ENCODE measurements at places on chromosomes 5 and 9.

- DNase-seq: no peak
- H3K4me1 ChIP-seq: peaks cover 3% of the 10 kb centered on the region
- H3K36me3 ChIP-seq: no peaks in the 10 kb centered on the region
- H3K27me3 ChIP-seq: no peaks in the 10 kb centered on the region
- no peak overlapping the region for H3K27ac ChIP-seq
- no peak overlapping the region for H3K4me3 ChIP-seq
Measured at GRCh38 chr5:178325679-178326373, 93.2 kb upstream of the PHYKPL start.

DNA sequence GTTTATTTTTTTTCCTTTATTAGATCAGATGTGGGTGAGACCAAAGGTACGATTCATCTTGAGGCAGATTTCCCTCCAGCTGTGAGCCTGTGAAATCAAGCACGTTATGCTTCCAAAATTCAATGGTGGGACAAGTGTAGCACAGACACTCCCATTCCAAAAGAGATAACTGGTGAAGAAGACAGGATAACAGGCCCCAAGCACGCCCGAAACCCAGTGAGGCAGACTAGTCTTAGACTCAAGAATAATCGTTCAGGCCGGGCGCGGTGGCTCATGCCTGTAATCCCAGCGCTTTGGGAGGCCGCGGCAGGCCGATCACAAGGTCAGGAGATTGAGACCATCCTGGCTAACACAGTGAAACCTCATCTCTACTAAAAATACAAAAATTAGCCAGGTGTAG is 36.8 kb upstream of the COL5A1 start:
- no peaks in the 10 kb centered on the region for H3K36me3 ChIP-seq
- H3K4me1 ChIP-seq: no peaks in the 10 kb centered on the region
- H3K27me3 ChIP-seq: peaks cover 7% of the 10 kb centered on the region

DNA sequence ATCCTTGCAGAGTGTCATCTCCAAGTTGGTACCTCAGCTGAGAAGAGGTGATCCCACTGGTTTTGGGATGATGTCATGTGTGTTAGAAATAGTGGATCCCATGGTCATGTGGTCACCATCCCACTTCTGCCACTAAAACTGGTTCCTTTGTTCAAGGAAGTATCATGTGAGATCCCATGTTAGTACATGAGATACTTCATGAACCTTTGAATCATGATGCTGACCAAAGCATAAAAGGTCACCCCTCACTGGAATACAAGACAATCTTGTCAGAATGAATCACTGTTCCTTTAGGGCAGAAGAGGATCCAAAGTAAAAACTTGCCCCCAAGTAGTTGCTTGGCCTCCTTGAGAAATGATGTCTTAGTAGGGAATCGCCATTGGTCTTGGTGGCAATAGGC is 150.9 kb upstream of the MOCS2 start:
- no peak overlapping the region for H3K27ac ChIP-seq
- H3K36me3 ChIP-seq: no peaks in the 10 kb centered on the region
- H3K4me3 ChIP-seq: no peak overlapping the region
- no peak for DNase-seq

- H3K4me1 ChIP-seq: peaks cover 20% of the 10 kb centered on the region
- no peaks in the 10 kb centered on the region for H3K36me3 ChIP-seq
- H3K27me3 ChIP-seq: no peaks in the 10 kb centered on the region
- H3K4me3 ChIP-seq: no peak overlapping the region
- no peak for DNase-seq
Measured at GRCh38 chr5:107466233-107466769, 204.4 kb downstream of the EFNA5 start.

- no peaks in the 10 kb centered on the region for H3K4me1 ChIP-seq
- no peak overlapping the region for H3K4me3 ChIP-seq
- peaks cover 40% of the 10 kb centered on the region for H3K36me3 ChIP-seq
- no peaks in the 10 kb centered on the region for H3K27me3 ChIP-seq
- DNase-seq: no peak
Measured at GRCh38 chr5:32413466-32414263, 30.9 kb downstream of the ZFR start.

DNA sequence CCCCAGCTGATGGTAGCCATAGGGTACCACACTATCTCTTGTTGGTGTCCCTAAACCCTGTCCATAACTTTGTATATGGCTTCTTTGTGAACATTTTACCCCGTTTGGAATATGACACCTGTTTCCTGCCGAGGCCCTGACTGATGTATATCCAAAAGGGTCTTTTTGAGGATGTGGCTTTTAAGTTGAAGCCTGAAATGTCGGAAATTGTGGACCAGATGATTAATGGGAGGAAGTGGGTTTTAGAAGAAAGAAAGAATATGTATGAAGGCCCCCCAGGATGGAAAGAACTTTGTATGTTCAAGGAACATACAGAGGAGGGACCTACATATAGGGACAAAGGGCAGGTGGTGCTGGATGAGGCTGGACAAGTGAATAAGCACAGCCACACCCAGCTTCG is 16.7 kb upstream of the TNFSF8 start:
- DNase-seq: no peak
- no peaks in the 10 kb centered on the region for H3K27me3 ChIP-seq
- H3K36me3 ChIP-seq: no peaks in the 10 kb centered on the region
- peaks cover 15% of the 10 kb centered on the region for H3K4me1 ChIP-seq
- H3K4me3 ChIP-seq: no peak overlapping the region

DNA sequence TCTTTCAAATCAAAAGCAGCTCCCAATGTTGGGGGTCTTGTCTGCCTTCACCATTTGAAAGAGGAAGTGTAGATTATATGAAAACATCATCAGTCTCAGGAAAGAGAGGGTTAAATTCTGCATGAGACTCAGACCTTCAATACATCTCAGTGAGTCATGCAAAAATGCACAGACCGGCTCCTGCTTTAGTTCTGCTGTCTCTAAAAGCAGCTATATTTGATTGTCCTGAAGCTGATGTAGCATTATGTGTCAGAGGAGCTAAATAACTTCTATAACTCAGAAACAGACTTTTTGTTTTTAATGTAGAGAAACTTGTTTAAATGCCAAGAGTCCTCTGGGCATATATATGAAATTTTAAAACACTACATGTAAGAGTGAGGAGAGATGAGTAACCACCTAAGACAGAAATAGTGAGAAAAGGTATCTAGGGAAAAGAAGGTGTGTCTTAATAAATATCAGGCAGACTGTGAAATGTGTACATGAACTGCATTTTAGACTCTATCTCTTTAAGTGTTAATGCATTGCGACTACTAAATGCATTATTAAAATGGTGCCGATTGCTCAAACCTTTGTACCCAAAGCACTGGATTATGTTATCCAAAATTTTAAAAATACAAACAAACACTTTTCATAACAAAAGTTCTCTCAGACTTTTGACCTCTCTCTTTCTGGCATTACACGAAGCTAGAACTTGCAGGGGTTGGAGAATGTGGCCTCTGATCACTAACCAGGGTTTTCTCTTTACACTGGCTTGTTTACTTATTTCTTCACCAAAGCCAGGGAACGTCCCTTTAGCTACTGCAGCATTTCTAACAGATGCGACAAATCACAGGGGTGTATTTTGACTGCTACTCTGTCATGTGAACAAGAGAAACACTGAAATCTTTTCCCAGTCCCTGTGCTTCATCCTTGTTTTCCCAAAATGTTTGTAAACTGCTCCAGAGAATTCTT is 302.3 kb downstream of the ARL15 start:
- H3K4me3 ChIP-seq: no peak overlapping the region
- H3K36me3 ChIP-seq: peaks cover 5% of the 10 kb centered on the region
- peaks cover 5% of the 10 kb centered on the region for H3K4me1 ChIP-seq
- no peak for DNase-seq
- H3K27me3 ChIP-seq: no peaks in the 10 kb centered on the region

DNA sequence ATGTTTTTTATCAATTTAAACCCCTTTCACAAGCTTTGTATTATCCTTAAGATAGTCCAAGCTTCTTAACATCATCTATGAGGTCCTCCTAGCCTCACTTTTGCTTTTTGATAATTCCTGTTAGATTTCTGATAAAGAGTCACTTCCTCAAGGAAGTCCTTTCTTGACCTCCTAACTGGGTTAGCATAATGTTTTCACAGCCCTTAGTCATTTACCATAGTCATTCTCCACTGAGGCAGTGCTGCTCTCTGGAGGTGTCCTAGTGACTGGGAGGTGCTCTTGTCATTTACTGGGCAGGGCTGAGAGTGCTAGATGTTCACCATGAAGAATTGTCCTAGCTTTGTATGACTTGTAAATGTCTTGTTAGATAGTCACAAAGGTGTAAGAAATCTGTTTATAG is 26.4 kb downstream of the TNPO1 start:
- H3K27ac ChIP-seq: no peak overlapping the region
- no peaks in the 10 kb centered on the region for H3K36me3 ChIP-seq
- no peaks in the 10 kb centered on the region for H3K27me3 ChIP-seq
- DNase-seq: no peak

DNA sequence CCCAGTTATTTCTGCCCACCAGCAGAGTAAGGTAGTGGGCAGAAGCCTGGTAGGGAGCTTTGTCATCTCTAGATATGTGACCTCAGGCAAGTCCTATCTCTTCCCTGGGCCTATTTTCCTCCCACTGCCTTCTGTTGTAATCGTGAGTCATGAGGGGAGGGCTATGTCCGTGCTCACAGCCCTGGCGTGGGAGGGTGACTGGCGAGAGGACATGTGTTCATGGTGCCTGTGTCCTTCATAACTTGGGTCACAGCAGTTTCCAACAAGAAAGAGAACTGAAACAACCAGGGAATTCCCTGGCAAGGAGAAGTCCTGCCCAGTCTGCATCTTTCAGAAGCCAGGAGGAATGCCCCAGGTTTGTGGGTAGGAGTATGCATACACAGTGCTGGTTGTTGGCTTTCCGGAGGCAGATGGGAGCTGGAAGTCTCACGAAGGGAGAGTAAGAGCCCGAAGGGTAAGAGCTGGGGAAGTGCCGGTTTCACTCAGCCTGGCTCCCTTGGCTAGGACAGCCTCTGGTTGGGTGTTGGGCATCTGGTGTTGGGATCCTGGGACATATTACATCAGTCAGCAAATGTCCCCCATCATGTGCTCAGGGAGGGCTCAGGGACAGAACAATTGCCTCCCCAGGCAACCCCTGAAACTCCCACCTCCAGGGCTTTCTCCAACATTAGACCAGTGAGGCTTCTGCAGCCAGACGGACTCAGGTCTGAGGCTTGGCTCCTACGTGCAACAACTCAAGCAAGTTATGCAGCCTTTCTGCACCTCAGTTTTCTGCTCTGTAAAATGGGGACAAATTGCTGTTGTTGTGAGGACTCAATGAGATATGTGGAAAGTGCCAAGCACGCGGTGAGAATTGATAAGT is 4.3 kb upstream of the TIFAB start:
- H3K4me3 ChIP-seq: no peak overlapping the region
- H3K36me3 ChIP-seq: no peaks in the 10 kb centered on the region
- no peaks in the 10 kb centered on the region for H3K4me1 ChIP-seq
- no peak for DNase-seq
- peaks cover 10% of the 10 kb centered on the region for H3K27me3 ChIP-seq

GRCh38 chr5:65462139-65462705 is 19.5 kb downstream of the ADAMTS6 start:
- H3K4me1 ChIP-seq: no peaks in the 10 kb centered on the region
- H3K27ac ChIP-seq: no peak overlapping the region
- DNase-seq: no peak
- H3K4me3 ChIP-seq: no peak overlapping the region

GRCh38 chr9:114291064-114291474 is 31.8 kb upstream of the ORM1 start:
- DNase-seq: peak; percentile 76
- no peaks in the 10 kb centered on the region for H3K4me1 ChIP-seq
- H3K27ac ChIP-seq: peak overlapping the region; percentile 28
- peaks cover 5% of the 10 kb centered on the region for H3K36me3 ChIP-seq

- DNase-seq: no peak
- no peaks in the 10 kb centered on the region for H3K27me3 ChIP-seq
- H3K27ac ChIP-seq: no peak overlapping the region
- H3K36me3 ChIP-seq: no peaks in the 10 kb centered on the region
- H3K4me3 ChIP-seq: no peak overlapping the region
Measured at GRCh38 chr5:122374110-122374509, 62.1 kb downstream of the SNCAIP start.

DNA sequence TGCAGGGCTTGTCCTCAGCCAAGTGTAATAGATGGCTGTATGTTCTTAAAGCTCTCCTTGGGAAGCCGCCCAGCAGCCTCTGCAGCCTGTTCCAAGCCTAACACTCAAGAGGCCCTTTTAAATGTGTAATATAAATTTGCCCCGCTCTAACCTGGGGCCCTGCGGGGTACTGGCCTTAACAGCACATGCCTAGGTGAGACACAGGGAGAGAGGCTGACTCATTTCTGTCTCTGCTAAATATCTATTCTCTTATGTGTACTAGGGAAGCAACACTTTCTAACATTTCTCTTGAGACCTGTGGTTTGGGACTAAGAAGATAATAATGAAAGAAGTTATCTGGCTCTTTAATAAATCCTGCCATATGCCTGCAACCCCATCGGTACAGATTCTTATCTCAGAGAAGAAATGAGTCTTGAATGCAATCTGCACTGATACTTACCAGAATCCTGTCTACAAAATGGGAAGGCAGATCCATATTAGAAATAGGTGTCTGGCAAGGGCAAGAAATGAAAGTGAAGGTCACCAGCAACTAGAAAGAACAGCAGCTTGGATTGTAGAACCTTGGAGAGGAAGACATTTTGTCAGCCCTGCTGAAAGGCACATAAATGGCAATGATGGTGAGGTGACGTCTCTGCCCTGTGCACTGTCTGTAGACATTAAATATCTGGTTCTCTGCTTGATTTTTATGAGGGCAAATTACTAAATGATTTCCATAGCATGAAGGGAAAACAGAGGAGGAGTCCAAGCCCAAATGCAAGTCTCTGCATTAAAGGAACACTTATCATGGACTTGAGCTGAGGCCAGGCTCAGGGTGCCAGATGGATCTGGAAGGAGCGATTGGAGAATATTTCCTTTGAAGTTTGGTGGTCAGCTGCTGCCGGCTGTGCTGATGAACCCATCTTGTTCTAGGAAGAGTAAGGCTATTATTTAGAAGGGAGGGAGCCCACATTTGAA is 14.5 kb upstream of the TGFBI start:
- H3K27me3 ChIP-seq: peaks cover 25% of the 10 kb centered on the region
- no peaks in the 10 kb centered on the region for H3K36me3 ChIP-seq
- H3K4me3 ChIP-seq: no peak overlapping the region
- no peak for DNase-seq
- no peak overlapping the region for H3K27ac ChIP-seq

DNA sequence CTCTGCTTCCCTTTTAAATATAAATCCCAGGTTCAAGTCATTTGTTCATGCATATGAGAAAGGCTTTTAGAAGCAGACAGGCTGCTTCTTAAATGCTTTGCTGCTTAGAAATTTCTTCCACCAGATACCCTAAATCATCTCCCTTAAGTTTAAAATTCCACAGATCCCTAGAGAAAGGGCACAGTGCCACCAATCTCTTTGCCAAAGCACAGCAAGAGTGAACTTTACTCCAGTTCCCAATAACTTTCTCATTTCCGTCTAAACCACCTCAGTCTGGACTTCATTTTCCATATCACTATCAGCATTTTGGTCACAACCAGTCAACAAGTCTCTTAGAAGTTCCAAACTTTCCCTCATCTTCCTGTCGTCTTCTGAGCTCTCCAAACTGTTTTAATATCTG is 679.8 kb upstream of the FTMT start:
- H3K27me3 ChIP-seq: no peaks in the 10 kb centered on the region
- H3K4me3 ChIP-seq: no peak overlapping the region
- H3K4me1 ChIP-seq: no peaks in the 10 kb centered on the region
- no peak for DNase-seq

GRCh38 chr5:132492386-132493125 is 2.0 kb upstream of the IRF1 start:
- H3K4me3 ChIP-seq: peak overlapping the region; percentile 85
- peak overlapping the region; percentile 96 for H3K27ac ChIP-seq
- DNase-seq: no peak
- peaks cover 65% of the 10 kb centered on the region for H3K4me1 ChIP-seq
- H3K36me3 ChIP-seq: peaks cover 24% of the 10 kb centered on the region

Data from activated naive CD8-positive, alpha-beta T cell treated with anti-CD3 and anti-CD28 coated beads, Interleukin-2, amount 50 U/mL, for 24 hours (primary cell).